ENCODE measurements at places on chromosomes 6 and 20.
A peak's percentile ranks its signal among the peaks of the same experiment; 100 is the strongest.

GRCh38 chr6:141443032-141443431 is 689.7 kb upstream of the GJE1 start:
- DNase-seq, result no peak

DNA sequence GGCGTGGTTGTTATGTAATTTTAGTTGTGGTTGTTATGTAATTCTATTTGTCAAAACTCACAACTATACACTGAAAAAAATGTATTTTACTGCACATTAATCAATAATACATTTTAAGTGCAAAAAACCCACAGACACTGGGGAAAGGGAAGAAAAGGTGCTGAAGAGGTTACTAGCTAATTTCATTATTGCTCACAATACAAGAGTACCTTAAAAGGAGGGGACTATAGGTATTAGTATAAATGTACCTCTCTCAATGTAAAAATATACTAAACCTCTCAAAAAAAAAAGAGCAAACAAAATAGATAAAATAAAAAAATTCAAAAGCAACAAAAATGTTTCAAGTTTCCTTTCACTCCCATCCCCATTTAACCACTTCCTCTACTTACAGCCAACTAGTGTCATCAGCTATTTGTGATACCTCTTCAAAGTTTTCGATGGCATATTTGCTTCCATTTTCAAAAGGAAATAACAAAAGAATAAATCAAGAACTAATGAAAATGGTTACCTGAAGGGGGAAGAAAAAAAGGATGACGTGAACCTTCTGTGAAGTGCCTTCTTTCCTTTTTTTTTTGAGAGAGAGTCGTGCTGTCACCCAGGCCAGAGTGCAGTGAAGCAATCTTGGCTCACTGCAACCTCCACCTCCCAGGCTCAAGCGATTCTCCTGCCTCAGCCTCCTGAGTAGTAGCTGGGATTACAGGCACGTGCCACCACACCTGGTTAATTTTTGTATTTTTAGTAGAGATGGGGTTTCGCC is 30.2 kb downstream of the RANBP9 start:
- DNase-seq, result no peak

DNA sequence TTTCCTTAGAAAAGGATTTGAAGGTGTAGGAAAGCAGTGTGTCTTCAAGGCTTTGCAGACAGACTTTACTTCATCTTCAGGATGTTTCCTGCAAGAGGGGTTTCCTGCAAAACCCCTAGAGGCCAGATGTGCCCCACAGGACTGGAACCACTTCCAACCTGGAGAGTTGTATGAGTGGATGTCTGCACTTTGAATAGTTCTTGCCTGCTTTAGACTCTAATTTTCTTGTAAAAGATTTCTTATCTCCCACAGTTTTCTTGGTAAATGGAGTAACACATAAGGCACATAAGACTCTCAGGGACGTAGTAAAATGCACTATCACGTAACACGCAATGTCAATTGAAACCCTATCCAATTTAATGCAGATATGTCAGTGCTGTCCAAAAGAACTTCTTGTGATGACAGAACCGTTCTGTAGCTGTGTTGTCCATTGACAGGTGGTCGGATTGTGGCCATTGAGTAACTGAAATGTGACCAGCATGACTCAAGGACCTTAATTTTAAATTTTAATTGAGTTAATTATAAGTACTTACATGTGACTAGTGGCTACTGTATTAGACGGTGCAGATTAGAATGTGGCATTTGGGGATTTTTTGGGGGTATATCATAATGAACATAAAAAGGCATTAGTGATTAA is 118.7 kb downstream of the JARID2 start:
- no peak for DNase-seq

DNA sequence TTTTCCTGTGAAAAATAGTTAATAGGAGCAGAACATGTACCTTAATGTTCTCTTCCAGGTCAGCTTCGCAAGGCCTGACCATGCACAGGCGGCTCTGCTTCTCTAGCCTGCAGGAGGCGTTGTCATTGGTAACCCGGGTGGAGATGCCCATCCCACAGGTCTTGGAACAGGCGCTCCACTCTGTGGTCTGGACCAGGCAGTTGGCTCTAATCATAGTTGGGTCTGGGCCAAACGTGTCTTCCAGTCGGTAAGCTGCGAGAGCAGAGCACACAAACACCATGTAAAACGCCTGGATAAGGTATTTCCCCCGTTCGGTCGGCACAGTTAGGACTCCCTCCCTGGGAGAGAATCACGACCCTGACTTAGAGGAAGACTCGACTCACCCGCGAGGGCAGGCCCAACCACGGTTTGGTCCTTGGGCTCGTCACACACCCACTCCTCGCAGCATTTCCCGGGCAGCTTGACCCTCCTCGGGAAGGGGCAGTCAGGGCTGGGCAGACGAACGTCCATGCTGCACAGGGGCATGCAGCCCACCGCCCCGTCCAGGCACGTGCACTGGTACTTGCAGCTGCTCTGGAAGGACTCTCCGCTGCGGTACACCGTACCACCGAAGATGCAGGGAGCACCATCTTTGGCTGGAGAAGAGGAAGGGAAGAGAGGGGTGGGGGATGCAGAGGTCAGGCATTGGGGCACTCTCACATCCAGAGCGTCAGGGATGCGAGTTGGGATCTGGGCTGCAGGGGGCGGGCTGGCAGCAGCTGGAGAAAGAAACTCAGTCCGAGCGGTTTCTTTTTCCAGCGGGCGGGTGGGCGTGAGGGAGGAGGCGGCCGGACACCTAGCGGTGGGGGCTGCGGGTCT is 1.0 kb downstream of the CCN2 start:
- peak; percentile 81 for DNase-seq

DNA sequence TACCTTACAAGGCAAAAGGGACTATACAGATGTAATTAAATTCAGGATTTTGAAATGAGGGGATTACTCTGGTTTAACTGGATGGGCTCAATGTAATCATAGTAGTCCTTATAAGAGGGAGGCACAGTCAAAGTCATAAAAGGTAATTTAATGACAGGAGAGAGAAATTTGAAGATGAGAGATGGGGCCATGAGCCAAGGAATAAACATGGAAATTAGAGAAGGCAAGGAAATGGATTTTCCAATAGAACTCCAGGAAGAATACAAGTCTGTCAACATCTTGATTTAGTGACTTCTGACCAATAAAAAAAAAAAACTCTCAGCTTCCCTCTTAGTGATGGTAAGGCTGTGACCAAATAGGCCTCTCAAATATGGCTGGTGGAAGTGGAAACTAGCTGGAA is 101.9 kb upstream of the BEND3 start:
- no peak for DNase-seq

DNA sequence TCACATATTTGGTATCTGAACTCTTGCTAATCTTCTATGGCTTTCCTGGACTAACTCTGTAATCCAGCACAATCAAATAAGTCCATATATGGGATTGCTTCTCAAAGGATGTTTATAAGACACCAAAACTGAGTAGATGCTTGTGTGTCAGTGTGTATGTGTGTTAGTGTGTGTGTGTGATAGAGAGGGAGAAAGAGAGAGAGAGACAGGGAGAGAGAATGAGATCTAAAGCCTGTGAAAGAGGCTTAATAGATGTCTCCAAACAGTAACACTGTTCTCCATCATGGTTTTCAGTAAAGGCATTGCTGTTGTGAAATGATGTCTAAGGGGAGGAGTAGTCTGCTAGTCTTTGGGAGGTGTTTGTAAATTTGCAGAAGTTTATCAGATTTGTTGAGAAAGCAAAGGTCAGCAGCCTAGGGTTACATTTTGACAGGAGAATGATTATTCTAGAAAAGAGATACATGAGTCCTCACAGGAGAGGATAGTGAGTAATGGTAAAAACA is 73.9 kb upstream of the MLIP start:
- DNase-seq, result no peak

- no peak for DNase-seq
These were observed 58.2 kb upstream of the VGLL2 start for GRCh38 chr6:117206944-117207687.

DNA sequence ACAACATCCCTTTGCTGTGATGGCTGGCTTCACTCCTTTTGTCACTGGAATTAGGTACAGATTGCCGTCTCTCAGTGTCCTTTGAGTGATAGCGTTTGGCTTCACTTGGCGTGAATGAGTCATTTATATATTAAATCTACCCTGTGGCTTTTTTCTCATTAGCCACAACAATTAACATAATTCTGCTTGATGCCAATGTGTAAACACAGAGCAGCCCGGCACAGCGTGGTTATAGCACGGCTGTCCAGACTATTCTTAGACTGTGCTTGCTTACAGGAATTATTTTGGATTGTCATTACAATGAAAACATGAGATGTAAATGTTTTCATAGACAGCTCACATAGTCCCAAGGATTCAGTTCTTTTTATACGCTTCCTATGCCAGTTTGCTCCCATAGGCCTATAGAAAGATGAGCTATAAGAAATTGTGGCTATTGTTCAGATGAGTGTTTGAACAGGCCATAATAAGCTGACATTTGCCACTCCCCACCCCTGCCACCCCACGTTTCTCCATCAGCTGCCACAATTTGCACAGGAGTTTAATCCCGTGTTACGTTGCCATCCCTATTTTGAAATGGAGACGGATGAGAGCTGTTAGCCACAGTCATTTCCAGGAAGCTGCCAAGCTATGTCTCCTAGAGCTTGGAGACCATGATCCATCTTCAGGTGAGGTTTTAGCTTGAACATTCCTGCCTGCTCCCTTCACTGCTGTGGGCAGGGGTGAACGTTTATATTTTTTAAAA is 65.9 kb downstream of the PPP1R14C start:
- no peak for DNase-seq

DNA sequence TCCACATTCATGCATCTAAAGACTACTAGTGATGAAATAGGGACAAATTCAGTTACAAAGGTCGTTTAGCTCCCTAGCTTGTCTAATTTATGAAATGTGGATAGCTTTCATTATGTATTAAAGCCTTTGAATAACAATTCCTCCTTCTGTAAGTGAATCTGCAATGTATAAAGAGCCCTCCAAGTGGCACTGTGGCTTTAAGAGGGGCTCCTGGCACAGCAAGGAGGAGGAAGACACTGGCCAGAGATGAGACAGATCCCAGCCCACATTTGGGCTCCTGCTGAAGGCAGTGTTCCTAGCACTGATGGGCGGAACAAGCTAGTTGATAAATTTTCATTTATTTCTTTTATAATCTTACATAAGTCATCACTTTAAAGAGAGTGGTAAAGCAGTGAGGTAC is 17.6 kb upstream of the FUCA2 start:
- DNase-seq, result no peak

DNA sequence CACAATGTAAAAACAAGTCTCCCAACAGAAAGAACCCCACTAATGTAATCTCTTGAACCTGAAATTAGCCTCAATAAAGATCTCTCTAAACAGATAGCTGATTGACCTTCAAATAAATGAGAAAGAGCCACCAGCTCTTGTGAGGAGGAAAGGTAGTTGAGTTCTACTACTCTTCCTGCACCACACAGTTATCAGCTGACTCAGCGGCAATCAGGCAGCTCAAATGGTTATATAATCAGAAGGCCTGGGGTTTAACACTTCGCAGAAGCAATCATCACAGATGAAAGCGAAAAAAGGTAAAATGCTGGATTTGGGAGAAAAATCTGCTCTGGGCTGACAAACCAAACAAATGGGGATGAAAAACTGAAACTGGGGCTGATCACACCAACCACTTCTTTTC is 91.8 kb downstream of the CHD6 start:
- no peak for DNase-seq

- DNase-seq, result no peak
These were observed 48.7 kb downstream of the SCGN start for GRCh38 chr6:25700761-25701160.

DNA sequence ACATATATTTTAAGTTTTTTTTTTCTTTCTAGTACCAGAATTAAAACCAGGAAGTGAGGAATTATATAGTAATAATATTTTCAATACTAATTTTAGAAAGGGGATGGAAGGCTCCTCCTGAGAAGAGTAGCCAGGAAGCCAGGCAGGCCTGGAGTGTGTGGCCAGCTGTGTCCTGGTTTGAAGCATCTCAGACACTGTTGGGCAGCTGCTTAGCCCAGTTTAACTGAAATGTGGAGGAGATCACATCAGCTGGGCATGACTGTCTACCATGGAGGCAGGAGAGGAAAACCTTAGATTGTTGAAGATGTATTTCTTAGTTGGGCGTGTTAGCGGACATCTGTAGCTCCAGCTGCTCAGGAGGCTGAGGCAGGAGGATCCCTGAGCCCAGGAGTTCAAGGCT is 142.2 kb downstream of the ARID1B start:
- DNase-seq, result no peak

DNA sequence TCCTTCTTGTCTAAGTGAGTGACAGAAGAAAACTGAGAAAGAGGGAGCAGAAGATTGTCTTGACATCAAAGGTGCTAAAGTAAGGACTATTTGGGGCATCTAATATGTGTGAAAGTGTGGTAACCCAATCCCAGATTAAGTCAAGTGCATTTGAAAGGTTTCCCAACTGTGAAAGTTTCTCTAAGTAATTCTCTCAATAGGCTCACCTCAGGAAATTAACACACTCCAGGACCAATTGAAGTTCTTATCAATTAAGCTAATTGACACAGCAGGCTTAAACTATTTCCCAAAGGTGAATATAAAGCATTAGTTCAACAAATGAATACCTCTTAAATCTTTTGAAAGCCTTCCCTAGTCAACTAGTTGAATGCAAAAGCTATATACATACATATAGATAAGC is 212.8 kb upstream of the FUT9 start:
- DNase-seq, result no peak

DNA sequence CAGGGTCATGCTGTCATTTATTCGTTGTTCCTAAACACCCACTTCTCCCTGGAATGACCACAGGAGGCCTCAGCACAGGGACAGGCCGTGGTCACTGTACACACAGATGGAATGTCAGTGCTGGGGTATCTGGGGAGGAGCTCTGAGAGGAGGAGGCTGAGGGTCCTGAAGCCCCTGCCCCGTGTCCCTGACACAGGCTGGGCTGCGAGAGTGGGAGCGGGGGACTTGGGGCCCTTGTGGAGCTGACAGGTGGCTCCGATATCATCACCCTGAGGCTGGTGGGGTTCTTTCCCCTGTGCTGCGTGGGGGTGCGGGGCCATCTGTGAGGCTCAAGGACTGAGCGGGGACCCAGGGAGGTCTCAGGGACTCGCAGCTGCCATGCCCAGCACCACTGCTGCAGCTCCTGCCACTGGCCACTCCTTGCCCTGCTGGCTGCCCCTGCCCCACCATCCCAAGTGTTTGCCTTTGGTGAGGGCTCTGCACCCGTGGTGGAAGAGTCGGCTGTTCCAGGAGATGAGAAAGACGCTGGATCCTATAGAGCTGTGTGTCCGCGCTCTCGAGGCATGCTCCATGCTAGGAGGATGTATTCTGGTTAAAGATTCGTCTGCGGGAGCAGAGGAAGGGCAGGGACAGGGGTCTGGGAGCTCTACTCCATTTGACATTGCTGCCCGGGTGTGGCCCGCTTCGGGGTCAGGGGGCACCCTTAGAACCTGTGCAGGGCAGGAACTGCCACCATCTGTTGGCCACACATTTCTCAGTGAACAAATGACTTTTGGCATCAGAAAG is 18.9 kb downstream of the NPEPL1 start:
- no peak for DNase-seq

- DNase-seq, result no peak
These were observed 57.3 kb upstream of the CST7 start for GRCh38 chr20:24891546-24892393.

Measured in non-pigmented ciliary epithelial cell (primary cell).